ENCODE measurements at places on chromosomes 12 and 14. TPM values are rescaled to one million over a fixed set of nuclear protein-coding genes. Genes with fewer than 3 reads are reported as not detected.
A peak's percentile ranks its signal among the peaks of the same experiment; 100 is the strongest.

Gene HCAR2
- not detected for polyA plus RNA-seq

- no peak for DNase-seq
- H3K4me3 ChIP-seq, result no peak overlapping the region
- no peaks in the 10 kb centered on the region for H3K36me3 ChIP-seq
- no peaks in the 10 kb centered on the region for H3K4me1 ChIP-seq
These were observed 241.6 kb downstream of the BCAT1 start for GRCh38 chr12:24707334-24707733.

Gene SERPINA12
- not detected for polyA plus RNA-seq

GRCh38 chr12:45644541-45644940, 85.0 kb upstream of the ARID2 start:
- peak; percentile 12 for DNase-seq
- H3K36me3 ChIP-seq, result no peaks in the 10 kb centered on the region
- H3K27ac ChIP-seq, result no peak overlapping the region
- no peaks in the 10 kb centered on the region for H3K27me3 ChIP-seq
- H3K4me1 ChIP-seq, result peaks cover 16% of the 10 kb centered on the region
- no peak overlapping the region for H3K4me3 ChIP-seq

DNA sequence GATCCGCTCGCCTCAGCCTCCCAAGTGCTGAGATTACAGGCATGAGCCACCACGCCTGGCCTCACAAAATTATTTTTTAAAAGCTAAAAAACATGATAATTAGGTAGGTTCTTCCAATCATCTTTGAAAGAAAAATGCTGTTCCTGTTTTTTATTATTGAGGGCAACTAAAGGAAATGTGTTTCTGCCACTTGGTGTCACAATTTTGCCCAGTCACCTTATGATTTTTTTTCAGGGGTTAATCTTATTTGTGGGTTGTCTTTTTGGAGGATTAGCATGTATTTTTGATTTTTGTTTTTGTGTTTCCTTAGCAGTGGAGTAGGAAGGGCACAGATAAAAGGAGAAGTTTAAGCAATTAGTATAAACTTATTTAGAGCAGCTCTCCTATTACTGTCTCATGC, 79.8 kb downstream of the PRORP start:
- DNase-seq, result no peak
- no peaks in the 10 kb centered on the region for H3K27me3 ChIP-seq
- H3K4me3 ChIP-seq, result no peak overlapping the region
- no peaks in the 10 kb centered on the region for H3K4me1 ChIP-seq
- H3K36me3 ChIP-seq, result no peaks in the 10 kb centered on the region

DNA sequence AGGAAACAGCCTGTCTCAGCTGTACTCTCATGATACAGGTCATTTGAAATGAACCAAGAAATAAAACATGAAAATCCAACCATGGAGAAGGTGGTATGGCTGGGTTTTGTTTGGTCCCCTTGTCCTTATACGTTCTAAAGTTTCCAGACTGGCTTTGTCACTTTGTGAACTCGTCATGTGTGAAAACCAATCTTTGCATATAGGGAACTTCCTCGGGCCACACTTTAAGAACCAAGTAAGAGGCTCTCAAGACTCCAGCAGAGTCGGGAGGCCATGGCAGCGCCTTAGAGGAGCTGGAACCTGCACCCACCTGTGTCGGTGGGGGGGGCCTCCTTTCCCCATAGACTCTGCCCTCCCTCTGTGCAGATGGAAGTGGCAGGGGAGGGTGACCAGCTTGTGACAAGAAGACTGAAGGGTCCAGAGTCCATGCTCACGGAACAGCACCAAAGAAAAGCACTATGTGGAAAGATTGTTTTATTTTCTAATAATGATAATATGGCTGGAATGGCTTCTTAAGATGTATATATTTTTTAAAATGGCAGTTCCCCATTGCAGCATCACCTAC, 125.3 kb downstream of the ESRRB start:
- H3K4me1 ChIP-seq, result no peaks in the 10 kb centered on the region
- H3K27ac ChIP-seq, result no peak overlapping the region

Measured in GM23338 (cell line).